ENCODE measurements at places on chromosomes 4 and X.

DNA sequence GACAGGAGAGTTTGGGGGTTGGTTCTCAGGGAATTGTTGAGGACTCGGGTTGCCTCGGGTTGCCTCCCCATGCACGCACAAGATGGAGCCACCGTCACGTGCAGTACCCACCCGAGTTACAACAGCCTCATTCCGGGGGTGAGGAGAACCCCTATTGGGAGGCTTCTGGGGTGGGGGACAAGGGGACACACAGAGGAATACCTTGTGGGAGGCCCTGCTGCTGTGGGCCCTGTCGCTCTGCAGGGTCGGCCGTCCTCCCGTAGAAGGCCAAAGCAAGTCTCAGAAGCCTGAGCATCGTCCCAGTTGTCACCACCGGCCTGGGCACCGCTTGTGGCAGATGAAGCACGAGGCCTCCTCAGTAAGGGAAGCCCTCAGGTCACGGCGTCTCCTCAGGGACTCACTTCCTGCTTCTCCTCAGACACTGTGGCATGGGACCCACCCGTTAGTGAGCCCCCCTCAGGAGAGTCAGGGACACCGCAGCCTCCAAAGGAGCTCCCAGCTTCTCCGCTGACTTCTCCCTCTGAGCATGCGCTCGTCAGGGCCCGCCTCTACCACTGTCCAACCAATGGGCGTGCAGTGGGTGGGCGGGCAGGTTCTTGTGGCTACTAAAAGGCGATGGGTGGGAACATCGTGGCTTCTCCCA is at the start of gene CT55:
Gene CT55, minus strand, starts transcription at position 522 of the 643 bp plus-strand sequence. Its CDS starts 227 bp downstream, at position 295.
- DNase-seq, result no peak

GRCh38 chr4:108793415-108793814 is 30.6 kb upstream of the ETNPPL start:
- DNase-seq, result no peak

DNA sequence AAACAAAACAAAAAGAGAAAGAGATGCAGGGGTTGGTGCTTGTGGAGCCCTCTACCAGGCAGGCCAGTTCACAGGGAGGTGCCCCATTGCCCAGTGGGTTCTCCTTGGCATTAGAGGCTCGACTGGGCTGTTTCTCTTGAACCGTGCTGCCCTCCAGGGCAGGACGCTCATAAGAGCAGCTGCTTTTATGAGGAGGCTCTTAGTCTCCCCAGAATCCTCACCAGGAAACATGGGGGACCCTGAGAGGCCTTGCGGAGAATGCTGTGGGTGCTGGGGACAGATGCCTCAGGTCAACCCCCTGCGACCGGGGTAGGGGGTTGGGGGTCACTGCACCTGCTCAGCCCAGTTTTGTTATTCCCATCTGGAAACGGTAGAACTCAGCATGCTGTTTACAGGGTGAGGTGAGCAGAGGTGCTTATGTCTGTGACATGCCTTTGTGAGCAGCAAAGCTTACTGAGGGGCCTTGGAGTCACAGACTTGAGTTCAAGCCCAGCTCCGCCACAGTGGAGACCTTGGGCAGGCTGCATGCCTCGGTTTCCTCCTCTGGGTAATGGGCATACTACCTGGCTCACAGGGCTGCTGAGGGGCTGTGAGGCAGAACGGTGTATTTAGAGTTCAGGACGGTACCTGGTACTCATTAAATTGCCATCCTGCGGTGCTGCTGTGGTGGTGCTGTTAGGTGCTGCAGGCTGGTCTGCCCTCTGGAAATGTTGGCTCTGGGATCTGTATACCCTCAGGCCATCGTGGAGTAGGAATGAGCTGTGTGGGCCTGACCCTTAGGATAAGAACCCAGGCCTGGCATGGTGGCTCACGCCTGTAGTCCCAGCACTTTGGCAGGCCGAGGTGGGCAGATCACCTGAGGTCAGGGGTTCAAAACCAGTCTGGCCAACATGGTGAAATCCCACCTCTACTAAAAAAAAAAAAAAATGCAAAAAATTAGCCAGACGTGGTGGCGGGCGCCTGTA is 5.7 kb downstream of the TBC1D14 start:
- no peak for DNase-seq

GRCh38 chrX:20680998-20681397 is 414.3 kb upstream of the RPS6KA3 start:
- no peak for DNase-seq

DNA sequence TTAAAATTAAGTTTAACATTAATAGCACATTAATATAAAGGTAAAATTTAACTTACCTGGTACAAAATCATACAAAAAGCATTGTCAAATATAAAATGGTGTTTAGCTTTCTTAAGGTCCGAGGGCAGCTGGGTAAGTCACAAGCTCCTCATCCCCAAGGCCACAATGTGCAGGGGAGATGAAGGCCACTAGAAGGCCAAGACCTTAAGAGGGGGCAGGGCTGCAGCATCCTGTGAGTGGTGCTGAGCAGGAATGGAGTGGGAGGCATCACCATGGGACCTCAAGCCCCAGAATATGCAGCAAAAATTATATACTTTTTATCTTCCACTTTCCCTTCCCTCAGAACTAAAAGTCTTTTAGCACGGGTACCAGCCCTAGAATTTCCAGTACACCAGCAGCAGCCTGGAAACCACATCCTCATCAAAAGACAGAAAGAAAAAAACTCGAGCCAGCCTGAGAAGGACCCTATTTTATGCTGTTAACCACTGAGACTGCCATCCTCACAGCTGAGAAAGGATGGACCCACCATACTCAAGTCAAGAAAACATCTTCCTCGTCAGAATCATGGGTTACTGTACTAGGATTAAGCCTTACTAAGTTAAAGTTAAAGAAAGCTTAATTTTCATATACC is 13.0 kb upstream of the RHOXF2 start:
- no peak for DNase-seq

GRCh38 chr4:141511055-141511454 is 125.3 kb upstream of the IL15 start:
- DNase-seq, result no peak

DNA sequence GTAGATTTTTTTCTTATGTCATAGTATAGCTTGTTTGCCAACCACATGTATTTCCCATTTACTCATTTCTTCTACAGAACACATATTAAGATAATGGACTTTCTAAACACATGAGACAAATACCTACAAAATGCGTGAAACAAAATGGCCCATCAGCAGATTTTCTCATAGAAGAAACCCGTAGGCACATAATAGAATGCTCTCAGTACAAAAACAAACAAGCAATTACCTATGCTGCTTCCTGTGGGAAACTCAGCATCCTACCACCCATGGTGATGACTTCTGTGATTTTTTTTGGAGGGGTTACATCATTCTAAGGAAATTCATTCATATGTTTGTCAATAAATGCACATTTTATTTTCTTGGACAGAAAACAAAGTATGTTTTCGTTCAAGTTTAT is 343.6 kb downstream of the SPRY1 start:
- DNase-seq, result no peak

- no peak for DNase-seq
Observed at GRCh38 chrX:93322110-93322509, 351.3 kb downstream of the NAP1L3 start.

GRCh38 chr4:182697094-182697493 is 220.1 kb downstream of the DCTD start:
- DNase-seq, result no peak

DNA sequence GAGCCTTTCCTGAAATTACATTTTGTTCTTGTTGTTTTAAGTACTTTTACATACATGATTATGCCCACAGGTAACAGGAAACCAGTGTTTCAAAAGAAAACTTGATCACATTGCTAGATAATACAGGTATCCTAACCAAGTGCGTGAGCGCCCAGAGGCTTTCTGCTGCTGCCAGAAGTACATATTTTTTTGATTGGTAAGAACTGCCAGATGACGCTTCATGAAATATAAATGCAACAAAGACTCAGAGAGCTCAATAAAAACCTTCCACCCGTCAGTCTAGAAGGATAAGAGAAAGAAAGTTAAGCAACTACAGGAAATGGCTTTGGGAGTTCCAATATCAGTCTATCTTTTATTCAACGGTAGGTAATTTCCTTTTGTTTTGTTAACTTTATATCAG is at the start of gene EPGN:
Gene EPGN, plus strand, starts transcription at position 256 of the 400 bp plus-strand sequence. Its CDS starts 64 bp downstream, at position 320.
- DNase-seq, result no peak

- no peak for DNase-seq
Observed at GRCh38 chr4:106601519-106601918, 232.9 kb upstream of the GIMD1 start.

DNA sequence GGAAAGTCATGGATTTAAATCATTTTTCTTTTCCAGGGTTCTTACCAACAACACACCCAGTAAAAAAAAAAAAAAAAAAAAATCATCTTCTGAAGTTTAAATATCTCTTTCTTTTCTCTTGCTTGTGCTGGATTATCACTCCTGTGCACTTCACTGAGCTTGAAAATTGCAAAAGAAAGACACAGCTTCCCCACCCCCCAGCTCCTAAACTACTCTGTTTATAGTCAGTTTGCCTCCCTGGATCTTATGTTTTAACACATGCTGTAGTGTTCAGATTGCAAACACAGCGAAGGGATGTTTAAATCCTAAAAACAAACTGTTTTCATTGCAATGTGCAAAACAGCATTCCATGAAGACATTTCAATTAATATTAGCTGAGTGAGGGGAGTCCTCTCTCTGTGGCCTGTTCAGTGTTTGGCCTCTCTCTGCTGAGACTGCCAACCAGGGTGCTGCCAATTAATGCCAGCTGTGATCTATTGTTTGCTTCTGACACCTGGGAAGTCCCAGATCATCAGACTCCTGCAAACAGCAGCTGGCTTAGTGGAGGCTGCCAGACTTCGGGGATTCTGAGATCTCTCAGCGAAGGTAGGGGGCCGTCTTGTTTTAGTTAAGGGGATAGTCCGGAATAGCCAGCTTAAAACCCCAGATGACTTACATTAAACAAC is 171.1 kb upstream of the PITX2 start:
- no peak for DNase-seq

DNA sequence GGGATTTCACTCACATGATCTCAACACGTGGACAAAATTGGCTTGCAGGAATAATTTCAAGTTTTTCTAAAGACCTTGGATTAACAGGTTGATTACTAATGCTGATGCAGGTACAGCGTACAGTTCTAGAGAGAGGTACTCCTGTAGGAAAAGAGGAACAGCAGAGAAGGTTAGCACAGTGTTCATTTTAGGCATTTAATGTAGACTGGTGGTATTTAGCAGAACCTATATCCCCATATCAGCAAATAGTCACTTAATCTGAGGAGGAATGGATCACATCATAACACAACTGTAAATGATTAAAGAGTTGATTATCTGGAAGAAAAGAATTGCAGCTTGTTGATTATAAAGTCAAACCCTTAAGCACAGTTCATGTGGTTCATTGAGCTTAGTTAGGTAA is 620 bp downstream of the CXCL10 start:
- no peak for DNase-seq

GRCh38 chr4:160927311-160927710 is 1236.5 kb downstream of the FSTL5 start:
- no peak for DNase-seq

GRCh38 chr4:72895408-72895807 is 174.1 kb downstream of the COX18 start:
- DNase-seq, result no peak

DNA sequence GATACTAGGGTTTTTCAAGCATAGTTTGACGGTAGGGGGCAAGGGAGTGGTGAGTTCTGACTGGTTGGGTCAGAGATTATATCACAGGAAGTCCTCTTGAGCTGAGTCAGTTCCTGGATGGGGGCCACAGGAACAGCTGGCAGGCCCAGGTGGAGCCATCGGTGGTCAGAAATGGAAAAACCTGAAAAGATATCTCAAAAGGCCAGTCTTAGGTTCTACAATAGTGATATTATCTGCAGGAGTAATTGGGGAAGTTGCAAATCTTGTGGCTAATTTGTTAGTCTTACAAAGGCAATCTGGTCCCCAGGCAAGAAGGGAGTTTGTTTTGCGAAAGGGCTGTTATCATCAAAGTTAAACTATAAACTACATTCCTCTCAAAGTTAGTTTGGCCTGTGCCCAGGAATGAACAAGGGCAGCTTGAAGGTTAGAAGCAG is 159.3 kb downstream of the PTCHD1 start:
- no peak for DNase-seq

DNA sequence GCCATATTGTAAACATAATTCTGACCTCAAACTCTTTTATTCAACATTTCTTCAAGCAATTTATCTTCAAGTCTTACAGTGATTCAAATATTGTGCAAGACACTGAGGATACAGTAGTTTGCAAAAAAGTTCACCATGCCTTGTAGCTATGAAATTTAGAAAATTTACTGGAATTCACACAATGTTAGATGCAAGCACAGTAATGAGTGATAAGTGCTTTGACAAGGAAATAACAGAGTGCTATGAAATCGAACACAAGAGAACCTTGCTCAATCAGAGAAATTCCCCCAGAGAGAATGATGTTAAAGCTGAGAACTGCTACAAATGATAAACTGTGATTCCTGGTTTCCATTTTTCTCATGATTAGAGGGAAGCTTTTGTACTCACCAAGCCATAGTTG is 952.9 kb downstream of the FAT4 start:
- no peak for DNase-seq

GRCh38 chrX:70998411-70999027 is 67.6 kb upstream of the SLC7A3 start:
- DNase-seq, result no peak

DNA sequence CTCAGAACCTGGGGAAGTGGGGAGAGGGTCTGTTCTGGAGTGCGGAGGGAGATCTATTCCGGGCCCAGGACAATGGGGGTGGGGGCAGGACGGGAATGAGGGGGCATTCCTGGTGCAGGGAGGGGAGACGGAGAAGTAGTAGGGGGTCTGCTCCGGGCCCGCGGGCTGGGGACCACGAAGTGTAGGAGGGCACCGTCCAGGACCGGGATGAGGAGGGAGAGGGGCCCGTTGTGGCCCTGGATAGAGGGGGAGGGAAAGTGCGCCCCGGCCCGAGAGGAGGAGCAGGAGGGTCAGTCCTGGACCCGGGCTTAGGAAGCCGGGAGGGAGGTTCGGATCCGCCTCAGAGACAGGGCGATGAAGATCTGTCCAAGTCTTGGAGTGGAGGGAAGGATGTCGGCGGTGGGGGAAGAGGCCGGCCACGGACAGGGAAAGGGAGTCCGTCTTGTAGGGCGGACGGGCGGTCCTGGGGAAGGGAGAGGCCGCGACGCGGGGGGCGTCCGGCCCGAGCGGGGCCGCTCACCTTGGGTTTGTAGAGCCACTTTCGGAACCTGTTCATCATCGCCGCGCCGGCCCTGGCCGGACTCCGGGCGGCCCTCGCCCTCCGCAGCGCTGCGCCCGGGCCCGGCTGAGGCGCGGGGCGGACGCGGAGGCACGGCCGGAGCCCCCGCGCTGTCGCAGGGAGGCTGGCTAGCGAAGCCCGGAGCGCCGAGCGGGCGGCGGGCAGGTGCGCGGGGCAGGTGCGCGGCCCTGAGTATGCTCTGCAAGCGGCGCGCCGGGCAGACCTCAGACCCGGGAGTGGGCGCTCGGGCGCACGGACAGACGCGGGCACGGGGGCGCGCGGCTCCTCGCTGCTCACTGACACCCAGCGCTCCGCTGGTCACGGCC is at the start of gene ZFYVE28:
Gene ZFYVE28, minus strand, starts transcription at position 881 of the 885 bp plus-strand sequence. Its CDS starts 322 bp downstream, at position 559.
- DNase-seq, result no peak

- no peak for DNase-seq
Observed at GRCh38 chr4:37631551-37631950, 54.6 kb downstream of the RELL1 start.

DNA sequence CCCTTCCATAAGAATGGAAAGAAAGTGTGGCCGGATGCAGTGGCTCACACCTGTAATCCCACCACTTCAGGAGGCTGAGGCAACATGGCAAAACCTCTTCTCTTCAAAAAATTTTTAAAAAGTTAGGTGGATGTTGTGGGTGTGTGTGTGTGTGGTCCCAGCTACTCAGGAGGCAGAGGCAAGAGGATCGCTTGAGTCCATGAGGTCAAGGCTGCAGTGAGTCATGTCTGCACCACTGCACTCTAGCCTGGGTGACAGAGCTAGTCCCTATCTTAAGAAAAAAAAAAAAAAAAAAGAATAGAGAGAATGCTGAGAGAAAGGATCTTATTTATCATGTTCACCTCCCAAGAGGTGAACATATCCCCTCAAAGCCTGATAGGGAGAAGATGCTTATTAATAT is 492.1 kb upstream of the SMIM31 start:
- DNase-seq, result no peak

Measured in activated T-cell treated with anti-CD3 and anti-CD28 coated beads, Interleukin-2, amount 50 U/mL, for 1 hour (primary cell).